ENCODE measurements at places on chromosomes 4 and X.

DNA sequence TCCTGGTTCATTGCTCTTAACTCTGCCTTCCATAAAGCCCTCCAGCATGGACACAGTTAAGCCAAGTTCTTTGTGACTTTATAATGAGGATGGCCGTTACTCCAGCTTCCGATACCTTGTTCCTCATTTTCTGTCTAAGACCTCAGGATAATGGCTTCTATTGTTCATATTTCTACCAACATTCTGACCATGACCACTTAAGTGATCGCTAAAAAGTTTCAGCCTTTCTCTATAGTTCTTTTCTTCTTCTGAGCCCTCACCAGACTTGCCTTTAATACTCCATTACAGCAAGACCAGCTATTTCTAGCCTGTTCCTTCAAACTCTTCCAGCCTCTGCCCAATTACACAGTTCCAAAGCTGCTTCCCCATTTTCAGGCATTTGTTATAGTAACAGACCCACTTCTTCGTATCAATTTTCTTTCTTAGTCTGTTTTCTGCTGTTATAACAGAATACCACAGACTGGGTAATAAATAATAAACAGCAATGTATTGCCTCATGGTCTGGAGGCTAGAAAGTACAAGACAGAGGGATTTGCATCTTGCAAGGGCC, 12.3 kb downstream of the RNF175 start:
- DNase-seq, result no peak

DNA sequence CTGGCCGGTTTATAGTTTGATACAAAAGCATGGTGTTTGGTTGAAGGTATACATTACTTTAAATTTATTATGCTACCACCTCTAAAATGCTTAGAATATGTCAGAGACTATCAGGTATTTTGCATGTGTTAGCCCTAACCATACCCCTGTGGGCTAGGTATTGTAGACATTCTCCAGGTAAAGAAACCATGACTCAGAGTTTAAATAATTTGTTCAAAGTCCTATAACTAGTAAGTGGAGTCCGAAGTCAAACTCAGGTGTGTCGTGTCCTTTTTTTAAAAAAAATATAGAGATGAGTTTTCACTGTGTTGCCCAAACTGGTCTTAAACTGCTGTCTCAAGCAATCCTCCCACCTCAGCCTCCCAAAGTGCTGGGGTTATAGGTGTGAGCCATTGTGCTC, 12.4 kb downstream of the LAP3 start:
- no peak for DNase-seq

GRCh38 chr4:172143605-172144314, 330.6 kb downstream of the GALNTL6 start:
- no peak for DNase-seq

GRCh38 chr4:153332936-153333335, 11.6 kb upstream of the MND1 start:
- DNase-seq, result no peak

GRCh38 chr4:187366530-187366929, 629.0 kb upstream of the ZFP42 start:
- no peak for DNase-seq

DNA sequence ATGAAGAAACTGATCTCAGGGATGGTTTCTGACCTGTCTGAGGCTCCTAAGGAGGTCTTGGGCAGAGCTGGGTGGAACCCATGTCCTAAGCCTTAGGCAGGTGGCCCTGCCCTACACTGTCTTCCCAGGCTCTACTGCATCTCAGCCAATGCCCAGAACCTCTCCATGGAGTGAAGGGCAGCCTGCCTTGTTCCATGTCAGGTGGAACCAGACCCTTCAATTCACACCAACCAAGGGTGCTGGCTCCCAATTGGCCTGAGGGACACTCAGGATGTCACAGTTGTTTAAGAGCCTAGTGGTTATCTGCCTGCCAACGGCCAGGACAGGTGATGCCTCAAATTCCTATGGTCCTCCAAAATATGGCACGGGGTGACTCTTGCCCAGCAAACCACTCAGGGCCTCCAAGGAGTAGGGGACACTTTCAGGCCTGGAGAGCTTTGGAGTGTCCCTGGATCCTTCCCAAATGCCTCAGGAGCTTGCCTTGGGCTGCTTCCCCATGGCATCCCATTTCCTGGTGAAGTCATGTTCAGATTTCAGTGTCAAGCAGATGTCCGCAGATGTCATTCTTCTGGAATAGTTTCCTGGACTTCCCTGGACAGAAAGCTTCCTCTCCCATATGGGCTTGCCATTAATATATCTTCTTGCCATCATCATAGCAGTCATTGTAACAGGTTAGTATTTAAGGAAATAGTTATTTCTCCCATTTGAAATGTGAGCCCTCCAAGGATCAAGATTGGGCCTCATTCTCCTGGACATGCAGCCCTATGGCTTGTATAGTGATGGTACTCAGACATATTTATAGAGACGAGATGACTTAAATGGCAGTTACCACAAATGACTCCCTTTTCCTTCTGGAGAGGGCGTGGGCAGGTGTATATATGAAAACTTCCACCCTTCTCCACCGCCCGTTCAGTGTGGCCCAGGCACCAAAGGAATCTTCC, 67.1 kb downstream of the MED28 start:
- no peak for DNase-seq

GRCh38 chrX:154298312-154298711, 2.7 kb downstream of the TKTL1 start:
- DNase-seq, result no peak

GRCh38 chrX:16873106-16873505, 2.9 kb upstream of the RBBP7 start:
- DNase-seq, result no peak

DNA sequence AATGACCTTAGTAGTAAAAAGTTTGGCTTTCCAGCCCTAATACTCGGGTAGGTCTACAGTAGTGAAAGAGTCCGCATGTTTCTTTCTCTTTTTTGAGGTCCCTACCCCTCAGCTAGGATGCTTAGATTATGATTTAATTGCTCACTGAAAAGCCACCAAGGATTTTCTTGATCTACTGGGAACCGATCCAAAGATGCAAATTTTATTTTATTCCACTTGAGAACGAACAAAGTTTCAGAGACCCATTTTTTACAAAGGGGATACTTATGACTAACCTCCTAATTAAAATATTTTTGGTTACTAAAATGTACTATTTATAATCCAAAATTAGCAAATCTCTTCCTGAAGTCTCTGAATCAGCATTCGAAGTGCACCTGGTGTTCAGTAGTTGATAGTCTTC, 14.3 kb upstream of the PDHA2 start:
- no peak for DNase-seq

- DNase-seq, result no peak
Observed at GRCh38 chr4:146076081-146076480, 99.4 kb upstream of the LSM6 start.

DNA sequence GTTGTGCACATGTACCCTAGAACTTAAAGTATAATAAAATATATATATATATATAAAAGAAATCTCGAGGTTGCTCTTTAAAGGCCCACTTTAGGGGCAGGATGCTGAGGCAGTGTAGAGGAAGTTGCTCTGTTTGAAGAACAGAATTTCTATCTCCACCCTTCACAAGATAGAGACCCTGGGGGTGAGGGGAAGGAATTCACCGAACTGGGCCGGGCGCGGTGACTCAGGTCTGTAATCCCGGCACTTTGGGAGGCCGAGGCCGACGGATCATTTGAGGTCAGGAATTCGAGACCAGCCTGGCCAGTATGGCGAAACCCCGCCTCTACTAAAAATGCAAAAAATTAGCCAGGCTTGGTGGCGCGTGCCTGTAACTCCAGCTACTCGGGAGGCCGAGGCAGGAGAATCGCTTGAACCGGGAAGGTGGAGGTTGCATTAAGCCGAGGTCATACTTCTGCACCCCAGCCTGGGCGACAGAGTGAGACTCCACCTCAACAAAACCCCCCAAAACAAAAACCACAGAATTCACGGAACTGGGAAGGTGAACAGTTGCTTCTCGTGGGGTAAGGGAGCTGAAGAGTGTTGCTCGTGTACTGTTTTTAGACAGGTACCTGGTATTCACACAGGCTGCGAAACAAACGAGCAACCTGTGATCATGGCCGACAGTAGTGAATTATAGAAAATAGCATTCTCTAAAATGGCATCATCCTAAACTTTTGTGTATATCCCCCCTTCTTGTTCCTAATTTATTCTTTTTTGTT, 6.2 kb downstream of the PLAC8 start:
- DNase-seq, result no peak

GRCh38 chrX:77910108-77910840, at the start of gene ATP7A:
Gene ATP7A, plus strand, starts transcription at chrX:77910693. Its CDS starts 60,949 bp downstream, at chrX:77971642.
- peak; percentile 81 for DNase-seq

DNA sequence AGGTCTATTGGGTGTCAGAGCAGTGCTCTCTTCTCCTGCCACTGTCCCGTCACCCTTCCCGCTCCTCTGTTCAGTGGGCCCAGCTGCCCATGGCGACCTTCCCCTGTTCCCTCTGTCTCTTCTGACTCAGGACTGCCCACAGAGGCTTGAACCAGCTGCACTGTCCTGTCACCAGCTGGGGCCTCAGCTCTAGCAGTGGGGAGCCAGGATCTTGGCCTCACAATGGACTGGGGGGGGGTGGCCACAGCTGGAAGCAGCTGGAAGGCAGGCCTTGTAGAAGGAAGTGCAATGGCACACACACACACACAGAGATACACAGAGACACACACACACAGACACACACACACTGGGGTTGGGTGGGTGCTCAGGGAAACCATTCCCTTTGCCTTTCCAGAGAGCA, 114.0 kb upstream of the PJA1 start:
- DNase-seq, result no peak

DNA sequence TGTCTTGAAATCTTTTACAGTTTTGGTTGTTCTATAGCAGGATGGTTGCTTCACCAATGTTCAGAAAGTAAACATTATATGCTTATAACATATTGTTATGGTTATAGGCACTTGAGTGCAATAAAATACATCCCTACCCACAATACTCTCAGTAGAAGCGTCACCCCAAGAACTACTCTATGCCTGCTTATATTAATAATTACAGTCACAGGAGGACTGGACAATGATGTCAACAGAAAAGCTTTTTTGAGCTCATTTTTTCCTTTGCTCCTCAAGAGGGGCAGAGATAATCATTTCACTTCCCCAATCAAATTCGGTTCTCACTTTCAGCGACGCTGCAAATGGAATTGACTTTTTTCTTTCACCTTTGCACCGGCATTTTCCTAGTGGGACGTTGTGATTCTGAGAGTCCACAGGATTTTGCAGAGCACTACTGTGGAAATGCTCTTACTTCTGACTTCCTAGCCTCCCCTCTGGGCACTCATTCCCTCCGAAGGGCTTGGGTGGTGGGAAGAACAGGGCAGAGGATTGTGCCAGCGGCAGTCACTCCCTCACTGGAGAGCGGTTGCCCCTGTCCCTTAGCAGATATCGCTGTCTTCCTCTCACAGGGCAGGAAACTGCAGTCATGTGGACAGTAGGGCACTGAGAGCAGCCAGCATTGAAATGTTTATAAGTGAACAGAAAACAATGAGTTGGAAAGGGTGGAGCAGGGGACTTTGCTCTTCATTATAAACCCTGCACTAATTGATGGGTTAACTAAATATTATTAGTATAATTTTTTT, 24.9 kb upstream of the SGMS2 start:
- DNase-seq, result no peak

- DNase-seq, result no peak
Observed at GRCh38 chrX:38992441-38993096, 191.3 kb downstream of the MID1IP1 start.

GRCh38 chr4:15043226-15043625, 40.9 kb downstream of the CPEB2 start:
- no peak for DNase-seq

- DNase-seq, result no peak
Observed at GRCh38 chrX:143363419-143363818, 153.9 kb downstream of the SPANXN3 start.

DNA sequence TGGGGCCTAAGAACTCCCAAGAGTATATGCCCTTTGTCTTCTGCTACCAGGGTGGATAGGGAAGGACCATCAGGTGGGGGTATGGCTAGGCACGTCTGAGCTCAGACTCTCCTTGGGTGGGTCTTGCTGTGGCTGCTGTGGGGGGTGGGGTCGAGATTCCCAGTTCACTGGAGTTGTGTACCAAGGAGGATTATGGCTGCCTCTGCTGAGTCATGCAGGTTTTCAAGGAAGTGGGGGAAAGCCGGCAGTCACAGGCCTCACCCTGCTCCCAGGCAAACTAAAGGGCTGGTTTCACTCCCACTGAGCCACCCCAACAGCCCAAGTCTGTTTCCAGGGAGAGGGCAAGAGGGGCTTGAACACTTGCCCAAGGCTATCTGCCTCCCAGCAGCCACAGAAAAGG, 249.7 kb downstream of the NR3C2 start:
- no peak for DNase-seq

GRCh38 chr4:16775411-16776154, 122.9 kb downstream of the LDB2 start:
- DNase-seq, result no peak

DNA sequence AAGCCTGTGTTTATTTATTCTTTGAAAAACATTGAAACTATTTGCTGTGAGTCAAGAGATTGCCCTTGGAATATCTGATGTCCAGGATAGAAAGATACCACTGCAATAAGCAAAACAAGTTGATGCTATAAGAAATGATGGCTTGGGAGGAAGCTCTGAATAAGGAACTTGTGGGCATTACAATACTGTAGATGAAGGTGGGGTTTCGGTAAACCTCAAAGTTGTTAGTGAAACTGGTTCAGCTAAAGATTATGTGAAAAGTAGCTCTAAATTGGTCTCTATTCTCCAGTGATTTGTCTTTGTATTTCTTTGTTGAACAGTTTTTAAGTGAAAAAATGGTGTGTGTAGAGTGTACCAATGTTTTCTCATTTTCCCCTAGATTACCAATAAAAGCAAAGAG, 128.7 kb downstream of the AKAP4 start:
- no peak for DNase-seq

DNA sequence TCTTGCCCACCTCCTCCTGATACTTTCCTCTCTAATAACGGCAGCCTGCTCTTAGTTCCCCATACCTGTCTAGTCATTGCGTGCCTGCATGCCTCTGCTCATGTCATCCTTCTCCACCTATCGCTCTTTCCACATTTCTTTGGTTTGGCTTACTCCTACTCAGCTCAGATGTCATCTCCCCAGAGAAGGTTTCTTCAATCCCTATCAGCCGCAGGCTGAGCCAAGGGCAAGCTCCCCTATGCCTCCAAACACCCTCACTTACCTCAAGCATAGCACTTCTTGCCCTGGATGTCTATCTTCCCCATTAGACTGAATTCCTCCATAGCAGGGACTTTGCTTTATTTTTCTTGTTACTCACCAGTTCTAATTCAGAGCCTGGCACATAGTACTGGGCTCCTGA, 26.6 kb downstream of the FRMD7 start:
- no peak for DNase-seq

DNA sequence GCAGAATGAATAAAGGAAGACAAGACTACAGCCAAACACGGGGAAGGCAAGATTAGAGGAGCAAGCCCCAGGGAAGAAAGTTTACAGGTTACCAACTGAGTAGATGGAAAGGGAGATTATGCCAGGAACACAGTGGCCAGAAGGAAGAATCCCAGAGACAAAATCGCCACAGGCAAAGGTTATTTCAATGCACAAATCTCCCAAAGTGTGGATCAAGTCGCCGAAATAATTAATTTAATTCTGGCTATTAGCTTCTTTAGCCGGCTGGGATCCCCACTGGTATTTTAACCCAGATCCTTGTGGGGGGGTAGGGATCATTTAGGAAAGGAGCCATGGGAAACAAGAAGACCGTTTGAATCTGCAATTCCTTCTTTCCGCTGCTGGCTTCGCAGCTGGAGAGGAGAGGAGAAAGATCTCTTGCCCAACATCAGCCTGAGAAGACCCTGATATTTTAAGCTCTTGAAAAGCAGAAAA, 171.0 kb downstream of the DHX15 start:
- DNase-seq, result no peak

Measured in stimulated activated CD4-positive, alpha-beta T cell treated with anti-CD3 and anti-CD28 coated beads, Interleukin-1b, Interleukin-23, amount 100 ng/mL, for 4 hours (primary cell).